ENCODE measurements at places on chromosomes 12 and 14. TPM values are rescaled to one million over a fixed set of nuclear protein-coding genes. Genes with fewer than 3 reads are reported as not detected.
A peak's percentile ranks its signal among the peaks of the same experiment; 100 is the strongest.

DBX2 gene
- total RNA-seq = not detected

- DNase-seq = no peak
Observed at GRCh38 chr12:29644536-29645162, 139.1 kb downstream of the TMTC1 start.

INHBC gene
- not detected for total RNA-seq

NGB gene
- not detected for total RNA-seq

- no peak for DNase-seq
Observed at GRCh38 chr14:103179094-103179493, 55.8 kb downstream of the TNFAIP2 start.

DNA sequence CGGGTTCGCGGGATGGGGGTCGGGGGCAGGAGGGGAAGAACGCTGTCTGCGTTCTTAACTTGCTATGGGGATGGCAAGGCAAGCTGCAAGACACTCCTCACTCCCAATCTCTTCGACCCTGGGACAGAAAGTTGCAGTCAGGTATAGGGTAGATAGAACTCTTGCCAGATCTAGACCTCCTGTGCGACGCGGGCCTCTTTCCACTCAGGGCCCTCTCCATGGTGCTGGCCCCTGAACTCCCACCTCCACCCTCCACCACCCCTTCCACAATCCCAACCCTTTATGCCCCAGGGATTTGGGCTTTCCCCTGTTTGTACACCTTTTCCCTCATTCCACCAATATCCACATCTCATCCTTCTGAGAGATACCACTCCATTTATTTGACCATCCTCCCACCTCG, 812 bp downstream of the NABP2 start:
- no peak for DNase-seq

DNA sequence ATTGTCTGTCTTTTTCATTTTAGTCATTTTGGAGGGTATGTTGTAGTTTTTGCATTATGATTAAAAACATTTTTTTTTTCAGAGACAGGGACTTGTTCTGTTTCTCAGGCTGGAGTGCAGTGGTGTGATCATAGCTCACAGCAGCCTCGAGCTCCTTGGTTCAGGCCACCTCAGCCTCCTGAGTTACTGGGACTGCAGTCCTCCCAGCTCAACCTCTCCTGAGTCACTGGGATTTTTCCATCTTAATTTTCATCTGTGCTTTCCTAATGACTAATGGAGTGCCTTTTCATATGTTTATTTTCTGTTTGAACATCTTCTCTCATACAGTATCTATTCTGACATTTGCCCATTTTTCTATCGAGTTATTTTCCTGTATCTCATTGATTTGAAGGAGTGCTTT, 52.6 kb downstream of the DYRK2 start:
- peak; percentile 56 for DNase-seq

DNA sequence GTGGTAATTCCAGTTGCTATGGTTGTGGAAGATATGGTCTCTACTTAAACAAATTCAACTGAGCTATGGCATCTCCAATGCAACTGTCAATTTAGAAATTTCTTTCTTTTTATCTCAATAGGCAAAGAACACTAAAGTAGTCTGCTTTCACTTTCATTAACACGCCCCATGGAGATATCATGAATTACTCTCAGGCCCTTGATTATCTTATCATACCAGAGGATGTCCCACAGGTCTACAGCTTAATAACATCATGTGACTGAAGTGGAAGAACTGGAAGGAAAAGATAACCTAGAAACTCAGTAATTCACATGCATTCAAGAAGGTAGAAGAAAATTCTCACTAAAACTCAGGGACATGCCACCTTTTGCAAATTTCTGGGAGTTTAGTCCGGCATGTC, 114.3 kb downstream of the FLRT2 start:
- no peak for DNase-seq

TDRD9 gene
- total RNA-seq = not detected

- DNase-seq = peak; percentile 95
Observed at GRCh38 chr14:57833323-57833722, 32.6 kb downstream of the SLC35F4 start.

- DNase-seq = no peak
Observed at GRCh38 chr14:68501614-68502052, 291.2 kb downstream of the ZFP36L1 start.

- DNase-seq = peak; percentile 17
Observed at GRCh38 chr14:67170660-67171059, 18.6 kb upstream of the GARIN2 start.
